ENCODE measurements at places on chromosomes 2 and 18.

DNA sequence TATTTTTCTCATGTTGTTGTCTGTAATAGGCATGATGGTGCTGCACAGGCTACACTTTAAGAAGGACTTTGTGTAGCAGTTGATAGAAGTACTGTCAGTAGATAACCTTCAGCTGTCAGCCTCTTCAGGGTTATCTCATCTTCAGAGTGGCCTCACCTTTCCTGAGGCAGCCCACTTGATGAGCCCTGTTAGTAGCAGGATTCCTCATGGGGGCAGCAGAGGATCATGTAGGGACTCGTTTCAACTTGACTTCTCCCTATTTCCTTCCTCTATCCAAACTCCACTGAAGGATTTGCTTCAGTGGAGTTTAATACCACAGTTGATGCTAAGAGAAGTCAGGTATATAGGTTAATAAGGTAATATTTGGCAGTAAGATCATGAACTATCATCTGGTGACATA, 530.3 kb upstream of the FSIP2 start:
- DNase-seq: no peak

DNA sequence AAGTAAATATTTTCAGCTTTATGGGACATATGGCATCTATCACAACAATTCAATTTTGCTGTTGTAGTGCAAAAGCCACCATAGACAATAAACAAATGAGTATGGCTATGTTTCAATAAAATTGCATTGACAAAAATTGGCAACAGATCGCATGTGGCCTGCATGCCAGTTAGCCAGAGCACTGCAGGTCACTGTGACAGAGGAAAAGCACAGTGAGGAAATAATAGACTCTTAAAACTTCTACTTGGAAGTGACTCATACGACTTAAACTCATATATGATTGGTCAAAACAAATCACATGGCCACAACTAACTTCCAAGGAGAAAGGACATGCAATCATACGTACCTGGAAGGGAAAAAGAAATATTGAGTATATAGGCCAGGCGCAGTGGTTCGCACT, 44.4 kb downstream of the EXOC6B start:
- no peak for DNase-seq

DNA sequence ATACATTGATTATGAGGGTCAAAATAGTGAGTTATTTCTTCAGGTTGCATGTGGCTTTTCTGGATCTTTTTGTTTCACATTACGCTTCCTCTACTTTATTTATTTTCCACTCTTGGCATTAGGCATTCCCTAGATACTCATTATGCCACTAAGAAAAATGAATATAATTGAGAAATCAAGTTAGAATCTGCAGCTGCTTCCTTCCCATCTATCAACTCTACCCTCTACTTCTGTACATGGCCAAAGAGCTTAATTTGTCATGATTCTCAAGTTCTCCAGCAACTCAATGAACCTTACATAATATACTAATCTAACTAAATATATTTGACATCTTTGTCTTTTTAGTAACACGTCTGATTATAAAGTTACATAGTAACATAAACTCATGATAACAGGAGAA, 598.1 kb upstream of the LRRTM4 start:
- DNase-seq: no peak

DNA sequence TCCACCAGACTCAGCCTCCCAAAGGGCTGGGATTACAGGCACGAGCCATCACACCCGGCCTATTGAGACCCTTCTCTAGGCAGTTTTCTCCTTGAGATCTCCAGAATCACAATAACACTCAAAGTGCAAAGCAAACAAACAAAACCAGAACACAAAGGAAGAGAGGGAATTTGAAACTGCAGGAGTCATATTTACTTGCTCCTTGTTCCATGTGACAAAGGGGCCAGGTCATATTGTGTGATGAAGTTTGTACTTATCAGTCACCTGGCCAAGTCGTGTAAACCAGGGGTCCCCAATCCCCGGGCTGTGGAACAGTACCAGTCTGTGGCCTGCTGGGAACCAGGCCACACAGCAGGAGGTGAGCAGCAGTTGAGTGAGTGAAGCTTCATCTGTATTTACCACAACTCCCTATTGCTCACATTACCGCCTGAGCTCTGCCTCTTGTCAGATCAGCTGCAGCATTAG, 26.5 kb downstream of the SCYGR8 start:
- no peak for DNase-seq

GRCh38 chr2:126381091-126381490, 274.9 kb upstream of the GYPC start:
- DNase-seq: no peak

- DNase-seq: no peak
Measured at GRCh38 chr2:218214116-218214515, 2.9 kb upstream of the ARPC2 start.

- no peak for DNase-seq
Measured at GRCh38 chr18:73715210-73715670, 432.4 kb downstream of the FBXO15 start.

- DNase-seq: no peak
Measured at GRCh38 chr2:67755156-67755882, 307.5 kb downstream of the C1D start.

DNA sequence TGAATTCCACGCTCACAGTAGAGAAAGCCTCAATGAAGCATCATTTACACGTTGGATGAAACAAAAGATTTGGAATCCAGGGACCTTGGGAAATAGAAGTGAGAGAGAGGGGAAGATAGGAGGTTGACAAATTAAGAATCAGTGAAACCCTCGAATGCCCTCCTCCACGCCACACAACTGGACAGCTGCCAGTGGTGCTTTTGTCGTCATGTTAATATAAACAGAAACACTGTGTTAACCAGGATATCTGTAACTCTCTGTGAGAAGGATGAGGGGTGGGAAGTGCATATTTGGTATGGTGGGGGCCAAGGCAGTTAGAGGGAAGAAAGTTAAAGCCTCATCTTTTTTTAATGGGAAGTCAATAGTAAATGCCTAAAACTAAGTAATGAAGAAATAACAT, 108.7 kb downstream of the GFPT1 start:
- no peak for DNase-seq

GRCh38 chr2:3467654-3468053, 51.7 kb downstream of the ADI1 start:
- no peak for DNase-seq

Measured in GM12891 (cell line).